Thymus (tissue), 14 donors: ENCODE measurements at places on chromosomes 5 and 9. TPM values are rescaled to one million over a fixed set of nuclear protein-coding genes. Genes with fewer than 3 reads are reported as not detected.

Gene SH3RF2
- 2.4 TPM for polyA plus RNA-seq

Gene FAXDC2
- 17.6 TPM for polyA plus RNA-seq

Gene FOXD4L6
- polyA plus RNA-seq, result 0.16 TPM

Gene GABRA6
- not detected for polyA plus RNA-seq

Gene DEPDC1B
- 4.9 TPM for polyA plus RNA-seq

Gene BTNL8
- polyA plus RNA-seq, result 0.46 TPM

Gene CLIC3
- 44.6 TPM for polyA plus RNA-seq

Gene CDH6
- polyA plus RNA-seq, result 0.87 TPM

Gene TAF11L11
- polyA plus RNA-seq, result 0.11 TPM

Gene MINAR2
- not detected for polyA plus RNA-seq

Gene PCA3
- 0.09 TPM for polyA plus RNA-seq

Gene FAM153A
- polyA plus RNA-seq, result 32.7 TPM

Gene RGP1
- polyA plus RNA-seq, result 6.5 TPM

Gene SPINK13
- 1.1 TPM for polyA plus RNA-seq
